ENCODE measurements at places on chromosomes 6 and 20.
A peak's percentile ranks its signal among the peaks of the same experiment; 100 is the strongest.

GRCh38 chr6:13146442-13146841 lies 181.9 kb downstream of the TBC1D7 start:
- DNase-seq, result no peak

GRCh38 chr6:151229401-151230276 lies 10.1 kb upstream of the AKAP12 start:
- DNase-seq, result no peak

DNA sequence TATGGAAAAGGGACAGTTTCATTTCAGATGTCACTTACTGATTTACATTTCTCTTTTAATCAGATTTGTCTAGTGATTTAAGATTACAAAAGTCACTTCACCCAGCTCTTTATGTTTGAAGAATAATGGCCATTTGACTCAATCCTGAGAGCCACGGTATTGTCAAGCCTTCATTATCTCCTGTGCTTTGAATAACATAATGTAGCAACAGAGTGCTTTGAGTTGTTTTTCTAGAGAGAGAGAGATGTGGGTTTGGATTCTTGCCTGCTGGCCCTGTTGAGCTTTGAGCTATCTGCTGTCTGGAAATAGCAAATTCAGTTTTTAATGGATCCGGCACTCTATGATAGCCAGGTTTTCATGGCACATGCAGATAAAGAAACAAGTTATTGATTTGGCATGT lies 478.4 kb upstream of the SOX4 start:
- DNase-seq, result no peak

GRCh38 chr6:15265787-15266186 lies 19.9 kb downstream of the JARID2 start:
- no peak for DNase-seq

GRCh38 chr20:31549513-31549880 lies 35.3 kb downstream of the HM13 start:
- no peak for DNase-seq

DNA sequence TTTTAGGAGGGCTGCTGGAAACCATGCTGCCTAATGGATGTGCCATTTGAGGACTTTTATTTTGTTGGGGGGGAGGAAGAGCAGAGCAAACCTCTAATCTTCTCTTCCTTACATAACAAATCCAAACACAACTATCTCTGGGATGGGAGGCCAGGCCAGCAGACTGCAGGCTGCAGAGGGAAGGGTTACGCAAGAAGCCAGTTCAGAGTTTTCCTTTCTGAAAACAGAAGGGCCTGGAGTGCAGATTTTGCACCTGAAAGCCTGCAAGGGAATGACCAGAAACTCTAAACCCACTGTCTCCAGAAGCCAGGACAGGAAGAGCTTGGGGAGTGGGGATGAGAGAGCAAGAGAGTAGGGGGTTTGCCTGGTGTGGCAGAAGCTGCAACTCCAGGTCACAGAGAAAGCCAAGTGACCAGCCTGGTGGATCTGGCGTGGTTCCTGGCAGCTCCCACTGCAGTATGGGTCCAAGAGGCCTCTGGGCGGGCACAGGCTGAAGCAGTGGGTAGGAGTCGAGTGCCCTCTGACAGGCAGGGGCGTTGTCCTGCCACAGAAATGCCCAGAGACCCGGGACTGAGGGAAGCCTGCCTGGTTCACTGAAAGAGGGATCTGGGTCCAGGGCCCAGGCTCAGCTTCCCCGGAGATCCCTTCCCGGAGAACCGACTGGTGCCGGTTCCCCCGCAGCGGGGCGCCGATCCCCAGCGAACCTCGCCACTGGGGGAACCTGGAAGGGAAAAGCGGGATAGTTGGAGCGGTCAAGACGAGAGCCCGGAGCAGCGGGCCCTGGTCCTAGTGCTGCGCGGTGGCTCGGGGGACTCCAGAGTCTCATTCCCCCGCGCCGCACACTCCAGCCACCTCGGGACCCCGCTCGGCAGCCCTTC lies 6.7 kb downstream of the MAFB start:
- DNase-seq, result no peak

GRCh38 chr20:59782986-59783640 lies 150.3 kb downstream of the SYCP2 start:
- peak; percentile 62 for DNase-seq

DNA sequence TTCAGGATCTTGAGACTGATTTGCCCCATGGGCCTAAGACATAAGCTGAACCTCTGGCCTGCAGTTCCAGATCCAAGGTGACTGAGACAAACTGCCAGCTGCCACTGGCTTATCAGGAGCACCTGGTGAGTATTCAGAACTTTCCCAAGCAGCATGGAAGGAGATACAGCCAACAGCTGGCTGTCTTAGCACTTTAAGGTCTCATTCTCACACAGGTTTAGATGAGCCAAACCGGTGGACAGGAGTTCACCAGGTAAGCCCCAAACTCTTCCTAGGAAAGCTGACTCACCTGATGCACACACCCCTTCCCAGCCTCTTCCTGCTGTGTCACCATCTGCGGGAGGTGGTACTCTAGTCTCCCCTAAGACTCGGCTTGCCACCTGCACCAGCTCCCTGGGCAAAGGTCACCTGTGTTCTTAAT lies at the start of gene BANF2:
Gene BANF2, plus strand, starts transcription at position 36 of the 421 bp plus-strand sequence. CDS start 25,060 bp downstream, outside the sequence.
- no peak for DNase-seq

DNA sequence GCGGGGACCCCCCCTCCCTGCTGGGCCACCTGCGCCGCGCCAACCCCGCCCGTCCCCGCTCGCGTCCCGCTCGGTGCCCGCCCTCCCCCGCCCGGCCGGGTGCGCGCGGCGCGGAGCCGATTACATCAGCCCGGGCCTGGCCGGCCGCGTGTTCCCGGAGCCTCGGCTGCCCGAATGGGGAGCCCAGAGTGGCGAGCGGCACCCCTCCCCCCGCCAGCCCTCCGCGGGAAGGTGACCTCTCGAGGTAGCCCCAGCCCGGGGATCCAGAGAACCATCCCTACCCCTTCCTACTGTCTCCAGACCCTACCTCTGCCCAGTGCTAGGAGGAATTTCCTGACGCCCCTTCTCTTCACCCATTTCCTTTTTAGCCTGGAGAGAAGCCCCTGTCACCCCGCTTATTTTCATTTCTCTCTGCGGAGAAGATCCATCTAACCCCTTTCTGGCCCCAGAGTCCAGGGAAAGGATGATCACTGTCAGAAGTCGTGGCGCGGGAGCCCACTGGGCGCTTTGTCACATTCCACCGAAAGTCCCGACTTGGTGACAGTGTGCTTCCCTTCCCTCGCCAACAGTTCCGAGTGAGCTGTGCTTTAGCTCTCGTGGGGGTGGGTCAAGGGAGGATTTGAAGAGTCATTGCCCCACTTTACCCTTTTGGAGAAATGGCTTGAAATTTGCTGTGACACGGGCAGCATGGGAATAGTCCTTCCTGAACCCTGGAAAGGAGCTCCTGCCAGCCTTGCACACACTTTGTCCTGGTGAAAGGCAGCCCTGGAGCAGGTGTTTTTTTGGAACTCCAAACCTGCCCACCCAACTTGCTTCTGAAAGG lies 2.1 kb downstream of the VEGFA start:
- DNase-seq, result peak; percentile 38

DNA sequence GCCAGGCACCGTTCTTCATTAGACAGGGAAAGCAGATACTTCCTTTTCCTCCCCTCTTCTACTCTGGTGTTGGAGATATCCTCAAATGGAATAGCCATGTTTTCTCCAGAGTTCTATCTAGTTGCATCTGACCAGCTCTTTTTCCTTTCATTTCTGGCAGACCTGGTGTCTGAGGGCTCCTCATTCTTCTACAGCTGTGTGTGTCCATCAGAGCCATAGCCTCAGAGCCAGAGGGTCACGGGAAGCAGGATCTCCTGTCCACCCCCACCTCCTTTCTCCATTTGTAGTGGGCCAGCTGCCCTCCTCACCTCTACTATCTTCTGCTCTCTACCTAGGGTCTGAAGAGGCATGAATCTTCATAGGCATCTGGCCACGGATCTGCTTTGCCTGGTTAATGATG lies 57.0 kb downstream of the TSPYL4 start:
- no peak for DNase-seq

DNA sequence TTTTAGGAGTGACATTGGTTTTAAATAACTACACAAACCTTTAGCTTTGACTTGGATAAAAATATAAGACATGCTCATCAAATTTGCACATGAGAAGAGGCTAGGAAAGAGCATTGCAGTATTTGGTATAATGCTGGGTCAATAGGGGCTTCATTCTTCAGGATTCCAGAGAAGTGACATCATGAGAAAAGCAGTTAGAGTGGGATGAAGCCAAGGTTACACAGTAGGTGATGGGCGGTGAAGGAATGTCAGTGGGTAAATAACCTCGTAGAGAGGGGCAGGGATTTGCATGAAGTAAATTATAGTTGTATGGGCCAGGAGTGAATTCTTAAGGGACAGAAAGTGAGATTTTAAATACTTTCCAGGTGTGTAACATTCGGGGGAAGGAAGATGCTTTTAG lies 216.2 kb downstream of the RFPL4B start:
- no peak for DNase-seq

DNA sequence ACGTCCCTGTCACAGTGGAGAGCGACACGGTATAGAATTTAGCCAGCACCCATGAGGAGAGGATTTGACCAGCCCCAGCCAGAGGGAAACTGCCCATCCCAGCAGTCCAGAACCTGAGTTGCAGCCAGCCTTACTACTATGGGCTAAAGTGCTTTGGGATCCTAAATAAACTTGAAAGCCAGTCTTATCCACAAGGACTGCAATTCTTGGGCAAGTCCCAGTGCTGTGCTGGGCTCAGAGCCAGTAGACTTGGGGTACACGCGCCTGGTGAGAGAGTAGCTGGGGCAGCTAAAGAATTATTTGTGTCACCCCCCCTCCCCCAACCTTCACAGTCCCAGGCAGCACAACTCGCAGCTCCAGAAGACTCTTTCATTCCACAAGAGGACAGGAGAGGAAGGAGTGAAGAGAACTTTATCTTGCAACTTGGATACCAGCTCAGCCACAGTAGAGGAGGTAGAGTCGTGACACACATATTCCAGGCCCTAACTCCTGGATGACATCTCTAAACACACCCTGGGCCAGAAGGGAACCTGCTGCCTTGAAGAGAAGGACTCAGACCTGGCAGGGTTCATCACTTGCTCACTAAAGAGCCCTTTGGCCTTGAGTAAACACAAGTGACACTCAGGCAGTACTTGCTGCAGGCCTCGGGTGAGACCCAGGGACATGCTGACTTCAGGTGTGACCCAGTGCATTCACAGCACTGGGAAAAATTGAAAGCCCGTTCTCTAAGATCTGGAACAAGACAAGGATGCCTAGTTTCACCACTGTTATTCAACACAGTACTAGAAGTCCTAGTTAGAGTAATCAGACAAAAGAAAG lies 100.3 kb downstream of the REV3L start:
- DNase-seq, result no peak

DNA sequence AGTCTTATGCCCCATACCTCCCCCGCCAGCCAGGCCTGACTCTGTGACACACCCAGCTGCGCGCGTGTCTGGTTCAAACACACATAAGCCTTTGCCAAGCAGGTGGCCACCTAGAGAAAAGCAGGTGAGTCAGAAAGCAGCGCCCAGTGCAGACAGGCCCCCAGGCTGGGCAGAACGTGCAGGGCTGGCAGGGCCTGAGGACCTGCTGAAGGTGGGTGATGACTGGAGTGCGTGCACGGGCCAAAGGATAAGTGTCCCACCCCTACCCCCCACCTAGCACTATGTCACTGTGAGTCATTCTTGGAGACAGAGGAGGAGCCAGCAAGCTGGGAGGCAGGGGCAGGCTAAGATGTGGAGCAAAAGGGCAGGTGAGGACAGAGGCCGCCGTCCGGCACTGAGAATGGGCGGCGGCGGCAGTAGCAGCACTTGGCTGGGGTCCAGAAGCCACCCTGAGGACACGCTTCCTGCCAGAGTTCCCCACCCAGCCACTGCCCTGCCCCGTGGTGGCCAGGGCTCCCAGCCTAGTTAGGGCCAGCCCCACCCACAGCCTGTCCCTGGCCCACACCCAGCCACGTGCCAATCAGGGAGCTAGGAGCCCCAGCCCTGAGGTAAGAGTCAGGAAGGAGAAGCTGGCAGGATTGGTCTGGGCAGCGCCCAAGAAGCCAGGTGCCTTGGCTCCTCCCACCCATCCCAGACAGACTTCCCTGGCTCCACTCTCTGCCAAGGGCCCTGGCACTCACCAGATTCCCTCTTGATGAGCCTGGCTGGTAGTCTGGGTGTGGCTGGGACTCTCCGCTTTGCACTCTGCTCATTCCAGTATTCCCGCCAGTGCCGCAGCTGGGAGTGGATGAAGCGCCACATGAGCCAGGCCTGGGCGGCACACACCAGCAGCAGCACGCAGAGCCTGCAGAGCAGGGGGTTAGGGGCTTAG lies 72.7 kb downstream of the TRAM2 start:
- DNase-seq, result peak; percentile 73

GRCh38 chr20:58878399-58878798 lies 25.9 kb downstream of the GNAS start:
- no peak for DNase-seq

GRCh38 chr6:116033687-116034303 lies 26.9 kb downstream of the FRK start:
- DNase-seq, result no peak

- DNase-seq, result no peak
Measured at GRCh38 chr20:42191140-42191860, 573.1 kb upstream of the CHD6 start.

- DNase-seq, result no peak
Measured at GRCh38 chr6:158522616-158523015, 37.3 kb upstream of the TMEM181 start.

GRCh38 chr6:98107801-98108200 lies 726.6 kb upstream of the POU3F2 start:
- no peak for DNase-seq

GRCh38 chr6:131807644-131808459 lies at the start of gene ENPP1:
ENPP1 (plus strand) TSS chr6:131808020; CDS start chr6:131808036, 16 bp downstream.
- DNase-seq, result no peak

GRCh38 chr6:53857318-53858094 lies 62.7 kb downstream of the LRRC1 start:
- no peak for DNase-seq

DNA sequence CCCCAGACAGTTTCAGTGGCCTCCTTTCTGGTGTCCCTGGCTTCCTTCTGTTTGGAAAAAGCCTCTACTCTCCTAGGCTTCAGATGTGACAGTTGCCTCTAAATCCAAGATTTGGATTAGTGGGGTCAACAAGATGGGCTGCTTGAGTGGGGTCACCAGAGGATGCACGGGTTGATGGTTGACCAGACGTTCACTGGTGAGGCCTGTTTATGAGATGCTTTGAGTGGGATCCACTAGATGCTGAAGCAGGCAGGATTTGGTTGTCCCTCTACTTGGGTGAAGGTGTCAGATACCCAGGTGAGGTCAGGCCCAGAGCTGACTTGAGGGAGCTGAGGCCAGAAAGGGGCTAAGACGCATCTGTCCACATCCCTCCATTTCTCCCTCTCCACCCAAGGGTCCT lies 8.1 kb upstream of the DLGAP4 start:
- no peak for DNase-seq

DNA sequence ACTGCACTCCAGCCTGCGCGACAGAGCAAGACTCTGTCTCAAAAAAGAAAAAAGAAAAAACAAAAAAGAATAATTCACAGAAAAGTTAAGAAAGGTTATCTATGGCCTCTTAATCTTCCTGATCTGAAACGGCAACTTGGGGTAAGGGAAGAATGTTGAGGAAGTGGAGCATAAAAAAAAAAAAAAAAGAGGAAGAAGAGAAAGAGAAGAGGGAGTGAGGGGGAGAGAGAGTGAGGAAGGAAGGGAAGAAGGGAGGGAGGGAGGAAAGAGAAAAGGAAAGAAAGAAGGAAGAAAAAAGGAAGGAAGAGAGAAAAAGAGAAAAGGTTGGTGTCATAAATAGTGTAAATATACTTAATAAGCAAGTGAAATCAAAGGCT lies 68.9 kb upstream of the NCOA3 start:
- no peak for DNase-seq
